Esophagus muscularis mucosa (tissue), 4 donors: ENCODE measurements at places on chromosomes 12 and 14. TPM values are rescaled to one million over a fixed set of nuclear protein-coding genes. Genes with fewer than 3 reads are reported as not detected.
A peak's percentile ranks its signal among the peaks of the same experiment; 100 is the strongest.

Gene HOXC5
- total RNA-seq = not detected

Gene STYK1
- total RNA-seq = 0.50 TPM

- no peak for DNase-seq
These were observed 75.9 kb upstream of the C12orf71 start for GRCh38 chr12:27158297-27158696.

Gene CDKN1B
- 97.4 TPM for total RNA-seq

GRCh38 chr14:91223028-91223783 is 21.3 kb downstream of the GPR68 start:
- DNase-seq = no peak

DNA sequence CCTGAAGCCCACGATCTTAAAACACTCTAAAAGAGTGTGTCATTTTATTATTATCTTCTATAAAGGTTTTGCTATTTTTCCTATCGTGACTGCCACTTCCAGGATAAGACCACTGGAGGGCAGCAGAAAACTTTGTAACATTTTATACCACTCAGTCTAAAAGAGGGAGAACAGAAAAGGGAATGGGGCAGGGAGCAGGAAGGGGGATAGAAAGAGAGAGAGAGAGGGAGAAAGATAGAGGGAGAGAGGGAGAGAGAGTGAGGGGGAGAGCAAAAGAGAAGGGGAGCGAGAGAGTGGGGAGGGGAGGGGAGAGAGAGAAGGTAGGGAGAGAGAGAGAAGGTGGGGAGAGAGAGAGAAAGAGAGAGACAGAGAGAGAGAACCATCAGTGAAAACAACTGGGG is 2.0 kb upstream of the ART4 start:
- no peak for DNase-seq

DNA sequence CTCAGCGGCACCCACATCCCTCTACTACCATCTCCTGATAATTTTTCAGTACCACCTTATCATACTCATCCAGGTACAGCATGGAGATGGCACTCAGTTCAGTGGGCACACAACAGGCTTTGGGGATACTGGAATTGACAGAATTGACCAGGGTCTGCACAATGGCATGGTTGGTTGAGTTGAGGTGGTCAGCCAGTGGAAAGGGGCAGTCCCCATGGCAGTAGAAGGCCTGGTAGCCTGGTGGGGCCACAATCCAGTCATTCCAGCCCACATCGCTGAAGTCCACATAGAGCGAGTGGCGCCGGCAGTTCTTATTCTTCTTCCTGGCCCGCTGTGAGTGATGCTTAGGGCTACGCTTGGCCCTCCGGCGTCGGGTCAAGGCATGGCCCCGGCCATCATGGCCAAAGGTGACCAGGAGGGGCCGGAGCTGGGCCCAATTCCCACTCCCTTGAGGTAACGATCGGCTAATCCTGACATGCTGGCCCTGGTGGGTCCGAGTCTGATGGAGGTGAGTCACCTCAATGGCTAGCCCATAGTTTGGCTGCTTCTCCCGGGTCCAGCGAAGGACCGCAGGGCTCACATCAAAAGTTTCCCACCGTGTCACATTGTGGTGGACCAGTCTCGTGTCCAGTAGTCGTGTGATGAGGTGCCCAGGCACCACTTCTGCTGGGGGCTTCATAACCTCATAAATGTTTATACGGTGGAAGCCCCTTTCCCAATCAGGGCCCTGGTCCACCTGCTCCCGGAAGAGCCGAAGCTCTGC is 6.4 kb downstream of the BMP4 start:
- no peak for DNase-seq

- DNase-seq = no peak
These were observed 8.0 kb upstream of the RASSF8 start for GRCh38 chr12:25950329-25951115.

DNA sequence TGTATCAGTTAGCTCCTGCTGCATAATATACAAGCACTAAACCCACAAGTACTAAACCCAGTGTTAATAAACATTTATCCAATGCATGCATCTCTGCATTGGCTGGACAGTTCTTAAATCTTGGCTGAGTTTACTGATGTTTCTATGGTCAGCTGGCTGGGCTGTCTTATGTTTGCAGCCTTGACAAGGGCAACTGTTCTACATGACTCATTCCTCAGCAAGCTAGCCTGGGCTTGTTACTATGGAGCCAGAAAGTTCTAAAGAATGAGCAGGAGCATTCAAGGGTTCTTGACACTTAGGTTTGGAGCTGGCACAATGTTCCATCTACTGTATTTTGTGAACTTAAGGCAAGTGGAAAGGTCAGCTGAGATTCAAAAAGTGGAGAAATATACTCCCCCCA is 199.1 kb downstream of the GLT1D1 start:
- DNase-seq = no peak

DNA sequence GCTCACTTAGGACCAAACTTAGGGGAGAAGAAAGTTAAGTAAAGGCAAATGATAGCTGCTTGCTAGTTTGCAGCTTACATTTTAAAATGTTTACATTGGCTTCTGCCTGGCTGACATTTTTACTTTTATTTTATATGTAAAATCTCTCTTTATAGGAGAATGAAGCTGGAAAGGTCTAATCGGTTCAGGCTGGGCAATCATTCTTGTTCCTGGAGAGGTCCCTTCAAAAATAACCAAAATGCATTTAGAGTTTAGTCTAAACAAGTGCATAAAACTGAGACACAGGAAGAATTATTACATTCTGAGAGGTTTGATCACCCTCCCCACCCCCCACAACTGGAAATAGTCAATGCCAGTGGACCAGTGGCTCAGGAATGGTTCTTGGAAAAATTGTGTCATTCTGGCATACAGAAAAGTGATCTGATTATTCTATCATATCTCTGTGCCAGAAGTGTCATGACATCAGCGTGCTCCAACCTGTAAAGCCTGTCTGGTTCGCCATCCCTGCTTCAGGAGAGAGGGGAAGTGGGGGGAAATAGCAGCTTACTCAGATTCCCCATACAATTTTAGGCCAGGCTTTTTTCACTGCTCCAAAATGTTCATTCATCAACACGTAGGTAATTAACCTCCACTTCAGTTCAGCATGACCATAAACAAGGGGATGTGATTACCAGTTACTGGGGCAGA is 4.2 kb downstream of the PRICKLE1 start:
- DNase-seq = peak; percentile 14

- DNase-seq = no peak
These were observed 594 bp downstream of the ARHGDIB start for GRCh38 chr12:14960548-14961465.

DNA sequence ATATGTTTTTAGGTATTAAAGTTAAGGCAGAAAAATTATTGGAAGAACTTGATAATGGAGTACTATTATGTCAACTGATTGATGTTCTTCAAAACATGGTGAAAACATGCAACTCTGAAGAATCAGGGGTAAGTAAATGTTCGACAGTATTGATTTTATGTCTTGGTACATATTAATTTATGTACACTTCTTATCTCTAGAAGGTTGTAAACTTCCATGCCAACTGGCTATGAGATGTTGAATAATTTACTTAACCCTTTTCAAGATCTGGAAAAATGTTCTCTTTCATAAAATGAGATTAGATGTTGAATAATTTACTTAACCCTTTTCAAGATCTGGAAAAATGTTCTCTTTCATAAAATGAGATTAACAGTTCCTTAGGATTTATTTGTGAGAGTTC is 28.1 kb downstream of the GAS2L3 start:
- DNase-seq = no peak

- no peak for DNase-seq
These were observed 7.6 kb upstream of the BRMS1L start for GRCh38 chr14:35818346-35819115.

GRCh38 chr12:107594995-107595394 is 90.6 kb upstream of the PWP1 start:
- no peak for DNase-seq

Gene LRRC43
- total RNA-seq = not detected
